ENCODE measurements at places on chromosomes 2 and 18.
A peak's percentile ranks its signal among the peaks of the same experiment; 100 is the strongest.

DNA sequence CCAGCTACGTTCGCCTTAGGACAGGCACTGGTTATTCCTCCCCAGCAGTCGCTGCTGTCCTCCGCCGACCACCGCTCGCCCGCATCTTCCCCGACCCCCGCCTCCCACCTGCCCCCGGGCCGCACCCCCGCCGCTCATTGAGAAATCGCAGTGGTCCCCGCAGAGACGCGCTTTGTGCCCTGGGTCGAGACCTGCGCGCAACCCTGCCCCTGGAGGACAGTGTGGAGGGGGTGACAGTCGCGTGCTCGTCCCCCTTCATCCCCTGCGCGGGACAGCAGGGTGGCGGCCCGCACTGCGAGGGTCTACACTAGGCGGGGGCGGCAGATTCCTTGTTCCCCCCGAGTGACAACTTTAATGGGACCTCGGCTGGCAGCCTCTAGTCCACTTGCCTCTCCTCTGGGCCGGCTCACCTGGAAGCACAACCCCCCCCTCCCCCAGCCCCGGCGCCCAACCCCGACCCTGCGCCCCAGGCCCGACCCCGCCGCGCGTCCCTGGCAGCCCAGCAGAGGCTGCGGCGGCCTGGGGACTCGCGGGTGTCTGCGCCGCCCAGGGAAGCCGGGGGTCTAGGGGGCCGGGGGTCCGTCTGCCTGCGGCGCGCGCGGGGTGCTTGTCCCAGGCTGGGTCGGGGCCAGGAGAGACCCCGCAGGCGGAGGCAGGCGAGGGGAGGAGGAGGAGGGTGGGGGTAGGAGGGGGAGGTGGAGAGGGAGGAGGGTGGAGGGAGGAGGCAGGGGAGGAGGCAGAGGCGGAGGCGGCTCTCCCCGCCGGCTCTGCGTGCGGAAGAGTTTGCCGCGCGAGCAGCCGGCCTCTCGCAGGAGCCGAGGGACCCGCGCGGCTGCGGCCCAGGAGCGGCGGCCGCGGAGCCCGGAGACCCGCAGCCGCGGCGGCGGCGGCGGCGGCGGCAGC lies at the start of gene NPAS2:
Gene NPAS2 (plus strand): TSS at position 770 of the 903 bp plus-strand sequence. CDS start 84,616 bp downstream, outside the sequence.
- no peak for DNase-seq

GRCh38 chr2:142673836-142674235 lies 203.6 kb upstream of the KYNU start:
- DNase-seq = no peak

GRCh38 chr2:96556441-96557330 lies 20.1 kb downstream of the ARID5A start:
- DNase-seq = no peak

DNA sequence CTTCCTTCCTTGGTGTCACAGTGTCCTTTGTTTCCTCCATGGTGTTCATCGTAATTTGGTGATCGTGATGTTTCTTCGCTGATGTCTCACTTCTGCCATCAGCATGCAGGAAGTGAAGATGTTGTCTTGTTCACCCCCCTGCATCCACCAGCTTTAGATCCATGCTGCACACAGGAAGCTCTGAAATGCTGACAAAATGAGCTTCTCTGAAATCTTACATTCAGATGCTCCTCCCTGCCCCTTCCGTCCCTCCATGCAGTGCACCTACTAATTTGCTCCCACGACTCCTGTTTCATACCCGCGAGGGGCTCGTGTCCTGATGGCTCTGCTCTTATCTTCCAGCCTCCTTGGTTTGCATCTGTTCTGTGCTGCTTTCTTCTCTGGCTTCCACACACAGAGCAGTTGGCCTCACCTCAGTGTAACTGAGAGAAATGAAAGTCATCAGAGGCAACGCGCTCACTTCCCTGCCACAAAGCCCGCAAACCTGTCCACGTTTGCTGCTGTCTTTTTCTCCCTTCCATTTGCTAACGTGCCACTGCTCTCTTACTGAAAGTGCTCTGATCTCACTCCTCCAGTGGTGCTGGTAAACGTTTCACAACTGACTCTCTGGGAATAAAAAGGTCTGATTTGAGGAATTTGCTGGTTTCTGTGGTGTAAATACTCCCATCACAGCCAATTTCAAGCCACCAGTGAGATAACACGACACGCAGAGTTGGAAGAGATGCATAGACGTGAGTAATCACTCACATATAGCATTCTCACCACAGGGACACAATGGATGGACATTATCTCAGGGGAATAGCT lies 41.0 kb upstream of the MGAT4A start:
- DNase-seq = peak; percentile 16

DNA sequence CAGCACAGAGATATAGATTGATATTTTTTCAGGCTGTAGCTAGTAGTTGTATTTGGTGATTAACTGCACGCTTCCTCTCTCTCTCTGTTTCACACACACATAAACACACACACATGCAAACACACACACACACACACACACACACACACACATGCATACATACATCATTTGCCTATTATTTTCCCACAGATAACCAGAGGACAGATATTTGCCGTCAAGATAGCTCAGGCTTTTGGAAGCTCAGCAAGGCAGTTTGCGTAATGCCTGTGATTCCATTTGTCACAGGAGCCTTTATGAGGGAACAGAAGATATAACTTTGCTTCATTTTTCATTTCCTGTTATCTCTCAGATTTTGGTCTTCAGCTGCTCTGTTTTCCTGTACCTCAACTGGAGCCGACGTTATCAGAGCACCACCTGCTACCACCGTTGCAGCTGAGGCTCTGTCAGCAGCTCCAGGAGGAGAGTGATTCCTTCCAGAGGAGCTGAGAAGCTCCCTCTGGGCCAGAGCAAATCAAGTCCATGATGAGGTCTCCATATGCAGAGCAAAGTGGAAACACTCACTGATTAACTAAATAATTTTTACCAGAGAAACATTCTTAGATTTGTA lies 341.9 kb upstream of the PIK3C3 start:
- no peak for DNase-seq

DNA sequence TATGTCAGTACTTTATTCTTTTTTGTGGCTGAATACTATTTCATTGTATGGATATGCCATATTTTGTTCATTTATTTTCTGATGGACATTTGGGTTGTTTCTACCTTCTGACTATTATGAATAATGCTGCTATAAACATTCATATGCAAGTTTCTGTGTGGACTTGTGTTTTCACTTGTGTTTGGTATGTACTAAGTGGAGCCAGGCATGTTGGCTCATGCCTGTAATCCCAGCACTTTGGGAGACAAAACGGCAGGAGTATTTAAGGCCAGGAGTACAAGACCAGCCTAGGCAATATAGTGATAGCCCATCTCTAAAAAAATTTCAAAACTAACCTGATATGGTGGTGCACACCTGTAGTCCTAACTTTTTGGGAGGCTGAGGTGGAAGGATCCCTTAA lies 23.3 kb downstream of the MARCHF7 start:
- DNase-seq = no peak
